ENCODE measurements at places on chromosomes 4 and X. TPM values are rescaled to one million over a fixed set of nuclear protein-coding genes. Genes with fewer than 3 reads are reported as not detected.

Gene S100P
- 18.0 TPM for total RNA-seq

- DNase-seq, result no peak
Measured at GRCh38 chr4:83440148-83440814, 15.3 kb downstream of the HELQ start.

Gene SULT1E1
- not detected for total RNA-seq

- no peak for DNase-seq
Measured at GRCh38 chr4:8871417-8872401, at the start of gene HMX1. Gene HMX1, minus strand, starts transcription at chr4:8871839. Its CDS starts 225 bp downstream, at chr4:8871614.

Gene SPP1
- not detected for total RNA-seq

Gene PITX2
- total RNA-seq, result 0.31 TPM

DNA sequence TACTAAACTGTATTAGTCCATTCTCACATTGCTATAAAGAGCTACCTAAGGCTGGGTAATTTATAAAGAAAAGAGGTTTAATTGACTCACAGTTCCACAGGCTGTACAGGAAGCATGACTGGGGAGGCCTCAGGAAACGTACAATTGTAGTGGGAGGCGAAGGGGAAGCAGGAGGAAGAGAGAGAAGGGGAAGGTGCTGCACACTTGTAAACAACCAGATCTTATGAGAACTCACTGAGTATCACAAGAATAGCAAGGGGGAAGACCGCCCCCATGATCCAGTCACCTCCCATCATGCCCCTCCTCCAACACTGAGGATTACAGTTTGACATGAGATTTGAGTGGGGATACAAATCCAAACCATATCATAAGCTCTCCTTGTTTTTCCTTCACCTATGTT, 40.9 kb downstream of the RPA4 start:
- no peak for DNase-seq

Gene SLITRK2
- not detected for total RNA-seq

DNA sequence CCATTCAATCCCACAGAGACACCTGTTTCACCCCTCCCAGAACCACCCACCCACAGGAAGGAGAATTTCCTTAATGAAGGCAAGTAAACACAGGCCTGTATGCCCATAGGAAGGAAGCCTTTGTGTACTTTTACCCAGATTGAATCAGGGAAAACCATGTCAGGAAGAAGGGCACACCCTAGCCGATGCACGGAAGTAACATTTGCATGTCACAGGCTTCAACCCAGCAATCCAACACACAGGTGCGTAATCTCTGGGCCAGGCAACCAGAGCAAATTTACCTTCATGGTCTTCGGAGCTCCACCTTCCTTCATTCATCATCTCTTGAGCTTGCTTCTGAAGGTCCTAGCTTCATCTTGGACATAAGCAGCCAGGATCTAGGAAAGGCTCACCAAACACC, 206.3 kb downstream of the SHROOM3 start:
- DNase-seq, result no peak

Gene RTL3
- not detected for total RNA-seq

DNA sequence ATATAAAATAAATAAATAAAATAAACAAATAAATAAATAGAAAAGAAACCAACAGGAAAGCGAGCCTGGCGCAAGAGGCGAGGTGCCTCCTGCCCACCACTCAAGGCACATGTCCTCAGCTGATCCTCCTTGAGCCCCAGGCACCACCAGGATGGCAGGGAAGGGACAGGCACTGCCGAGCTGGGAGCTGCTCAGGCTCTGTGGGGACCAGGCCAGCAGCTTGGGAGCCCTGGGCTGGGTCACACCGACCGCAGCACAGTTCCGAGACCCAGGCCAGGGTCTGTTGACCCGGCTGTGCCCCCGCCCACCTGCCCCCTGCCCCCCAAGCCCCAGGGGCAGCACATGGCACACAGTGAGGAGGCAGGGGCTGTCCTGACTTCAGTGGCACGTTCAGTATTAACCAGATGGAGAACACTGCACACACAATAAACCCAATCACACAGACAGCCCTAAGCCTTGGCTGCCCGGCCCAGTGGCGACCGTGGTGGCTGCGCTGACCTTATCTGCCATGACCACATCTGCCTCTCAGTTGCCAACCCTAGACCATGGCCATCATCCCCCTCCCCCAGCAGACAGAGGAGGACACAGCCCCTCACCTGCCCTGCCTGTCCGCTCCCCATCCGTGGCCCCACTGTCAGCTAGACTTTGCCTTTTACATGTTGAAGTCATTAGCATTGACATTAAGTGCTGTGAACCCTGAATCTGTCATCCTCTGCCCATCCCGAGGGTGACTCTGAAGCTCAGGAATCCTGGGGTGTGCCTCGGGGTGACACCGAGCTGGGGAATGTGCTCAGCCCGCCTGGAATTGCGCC, 2.9 kb upstream of the TREX2 start:
- DNase-seq, result no peak

DNA sequence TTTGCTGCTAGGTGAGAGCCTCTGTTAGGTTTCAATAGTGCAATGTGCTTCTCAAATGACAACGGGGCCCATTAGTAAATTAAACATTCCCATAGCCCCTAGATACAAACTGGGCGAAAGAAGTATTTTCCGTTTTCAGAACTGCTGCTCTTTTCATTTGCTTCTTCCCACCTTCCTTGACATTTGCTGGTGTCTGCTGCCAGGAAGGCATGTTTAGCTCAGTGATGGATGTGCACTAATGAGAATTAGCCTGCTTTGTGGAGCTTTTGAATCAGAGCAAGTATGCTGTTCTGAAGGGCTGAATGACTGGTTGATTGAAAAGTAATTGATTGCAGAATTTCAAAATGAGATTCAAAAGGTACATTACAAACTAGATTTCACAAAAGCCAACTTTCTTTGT, 57.0 kb downstream of the SHROOM3 start:
- no peak for DNase-seq

Gene PARM1
- total RNA-seq, result 0.19 TPM

Gene BST1
- 0.65 TPM for total RNA-seq

DNA sequence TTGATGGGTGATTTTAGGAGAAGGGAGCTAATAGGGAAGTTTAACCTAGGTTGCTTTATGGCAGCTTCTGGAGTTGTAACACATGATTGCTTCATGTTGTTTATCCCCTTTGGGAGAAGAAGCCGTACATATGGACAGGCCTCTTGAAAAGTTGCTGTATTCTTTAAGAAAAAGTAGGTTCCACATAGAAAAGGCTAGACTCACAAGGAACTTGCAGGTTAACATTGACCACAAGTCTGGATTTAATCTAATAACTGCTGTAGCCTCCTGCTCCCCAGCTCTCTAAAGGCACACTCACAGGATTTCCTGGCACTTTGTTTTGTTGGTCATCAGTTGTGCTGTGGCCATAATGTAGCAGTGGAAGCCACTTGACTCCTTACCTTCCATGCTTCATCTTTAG, 19.7 kb downstream of the FNIP2 start:
- DNase-seq, result no peak

Gene CXCL6
- not detected for total RNA-seq

Measured in activated T-cell treated with anti-CD3 and anti-CD28 coated beads, Interleukin-2, amount 50 U/mL, for 72 hours (primary cell).